ENCODE measurements at places on chromosomes 3 and 15. TPM values are rescaled to one million over a fixed set of nuclear protein-coding genes. Genes with fewer than 3 reads are reported as not detected.

DNA sequence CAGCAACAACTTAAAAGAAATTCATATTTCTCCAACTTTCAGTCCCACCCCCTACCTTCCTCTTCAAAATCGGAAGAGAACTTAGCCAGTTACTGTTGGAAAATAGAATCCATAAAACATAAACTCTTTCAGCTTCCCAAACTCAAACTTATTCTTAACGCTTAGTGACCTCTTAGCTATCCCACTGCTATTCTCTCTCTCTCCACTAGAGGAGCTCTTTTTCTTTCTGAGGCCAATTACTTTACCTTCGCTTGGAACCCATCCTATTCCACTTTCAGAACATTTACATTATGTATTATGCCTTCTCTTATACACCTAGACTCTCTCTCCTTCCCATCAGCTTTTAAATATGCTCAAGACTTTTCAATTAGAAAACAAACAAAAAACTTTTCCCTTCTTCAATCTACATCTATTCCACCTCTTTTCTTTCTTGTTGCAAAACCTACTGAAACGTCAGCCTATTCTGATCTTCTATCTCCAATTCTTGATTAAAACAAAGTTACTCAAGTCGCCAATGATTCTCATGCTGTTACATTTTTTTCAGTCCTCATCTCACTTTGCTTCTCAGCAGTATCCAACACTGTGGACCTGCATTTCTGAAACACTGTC is 13.4 kb upstream of the GHSR start:
- DNase-seq, result peak; percentile 45

RASGRP1 gene
- total RNA-seq, result 6.1 TPM

- peak; percentile 67 for DNase-seq
These were observed 6.7 kb upstream of the ZFAND6 start for GRCh38 chr15:80052597-80053304.

DNA sequence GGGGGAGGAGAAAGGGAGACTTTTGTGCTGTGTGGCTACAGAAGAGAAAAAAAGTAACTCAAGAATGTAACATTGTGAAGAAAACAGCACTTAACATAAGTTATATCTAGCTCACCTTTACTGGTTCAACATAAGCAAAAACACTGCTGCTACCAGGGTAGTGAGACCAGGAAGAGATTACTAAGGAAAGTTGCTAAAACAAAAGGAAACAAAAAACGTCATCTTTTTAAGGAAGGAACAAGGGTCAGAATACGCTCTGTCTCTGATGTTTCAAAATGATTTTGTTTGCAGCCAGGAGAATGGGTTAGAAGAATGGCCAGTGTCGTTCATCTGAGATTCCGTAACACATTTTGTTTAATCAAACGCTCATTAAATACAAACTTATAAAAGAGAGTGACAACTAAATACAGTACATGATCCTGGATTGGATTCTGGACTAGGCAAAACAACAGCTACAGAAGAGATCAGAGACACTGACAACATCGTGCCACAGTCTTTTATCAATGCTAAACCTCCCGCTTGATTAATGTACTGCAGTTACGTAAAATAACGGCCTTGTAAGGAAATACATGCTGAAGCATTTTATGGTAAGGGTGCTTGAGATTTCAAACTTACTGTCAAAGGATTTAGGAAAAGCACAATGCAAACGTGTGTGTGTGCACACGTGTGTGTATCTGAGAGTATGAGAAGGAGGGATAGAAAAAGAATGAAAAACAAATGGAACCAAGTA is 67.7 kb downstream of the FOXP1 start:
- no peak for DNase-seq

GRCh38 chr3:65742914-65743313 is 295.8 kb downstream of the MAGI1 start:
- no peak for DNase-seq

DNA sequence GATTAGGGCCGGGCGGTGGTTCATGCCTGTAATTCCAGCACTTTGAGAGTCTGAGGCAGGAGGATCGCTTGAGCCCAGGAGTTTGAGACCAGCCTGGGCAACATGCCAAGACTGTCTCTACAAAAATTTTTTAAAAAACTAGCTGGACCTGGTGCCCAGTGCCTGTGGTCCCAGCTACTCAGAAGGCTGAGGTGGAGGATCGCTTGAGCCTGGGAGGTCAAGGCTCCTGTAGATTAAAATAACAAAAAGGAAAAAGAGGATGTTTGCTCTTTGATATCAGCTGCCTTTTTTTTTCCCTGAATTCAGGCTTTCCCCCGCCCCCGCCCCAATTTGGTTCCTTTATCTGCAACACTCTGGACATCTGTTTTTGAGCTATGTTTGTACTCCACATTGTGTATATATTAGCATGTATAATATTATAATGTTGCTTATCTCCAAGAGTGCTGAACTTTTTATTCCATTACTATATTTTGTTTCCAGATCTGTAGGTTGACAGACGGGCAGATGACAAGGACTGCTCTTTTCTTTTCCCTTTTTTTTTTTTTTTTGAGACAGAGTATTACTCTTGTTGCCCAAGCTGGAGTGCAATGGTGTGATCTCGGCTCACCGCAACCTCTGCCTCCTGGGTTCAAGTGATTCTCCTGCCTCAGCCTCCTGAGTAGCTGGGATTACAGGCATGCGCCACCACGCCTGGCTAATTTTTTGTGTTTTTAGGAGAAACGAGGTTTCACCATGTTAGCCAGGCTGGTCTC is 4.6 kb downstream of the SNAP23 start:
- DNase-seq, result no peak

- no peak for DNase-seq
These were observed 82.4 kb downstream of the HCN4 start for GRCh38 chr15:73286311-73286710.

DNA sequence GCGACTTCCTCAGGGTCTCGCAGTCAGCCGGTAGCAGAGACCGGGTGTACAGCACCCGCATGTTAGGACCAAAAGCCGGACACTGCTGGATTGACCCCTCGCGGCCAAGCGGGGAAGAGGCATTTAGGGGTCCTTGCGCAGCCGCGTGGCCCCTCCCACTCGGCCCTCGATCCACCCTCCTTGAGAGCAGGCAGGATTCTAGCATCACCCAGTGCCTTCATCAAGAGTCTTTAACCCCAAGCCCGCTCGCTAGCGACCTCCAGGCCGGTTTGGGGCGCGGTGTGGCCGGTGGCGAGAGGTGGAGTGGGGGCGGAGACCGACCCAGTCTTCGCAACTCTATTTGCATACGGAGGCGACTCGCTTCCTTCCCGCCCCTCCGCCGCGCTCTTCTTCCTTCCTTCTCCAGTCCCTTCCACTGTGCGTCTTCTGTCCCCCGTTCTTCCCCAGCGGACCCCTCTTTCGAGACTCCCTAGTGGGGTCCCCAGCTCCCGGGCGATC is at the start of gene ST6GAL1:
Gene ST6GAL1, plus strand, starts transcription at position 384 of the 498 bp plus-strand sequence. CDS start 112,178 bp downstream, outside the sequence.
- peak; percentile 86 for DNase-seq

DNA sequence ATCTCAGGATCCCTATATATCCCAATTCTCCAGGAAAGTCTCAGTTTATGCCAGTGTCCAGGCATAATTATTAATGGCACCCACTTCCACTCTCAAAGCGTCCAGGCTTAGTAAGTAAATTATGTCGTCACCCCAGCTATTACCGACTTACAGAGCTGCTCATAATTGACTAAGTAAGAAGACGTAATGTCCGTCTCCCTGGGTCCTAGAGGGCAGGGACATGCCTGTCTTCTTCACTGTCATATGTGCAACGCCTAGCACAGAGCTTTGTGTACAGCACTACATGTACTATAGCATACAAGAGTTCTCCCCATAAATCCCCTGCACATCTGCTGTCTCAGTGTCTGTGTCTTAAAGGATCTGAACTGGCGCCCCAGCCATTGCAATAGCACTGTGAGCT is 23.9 kb upstream of the HRH1 start:
- no peak for DNase-seq

DNA sequence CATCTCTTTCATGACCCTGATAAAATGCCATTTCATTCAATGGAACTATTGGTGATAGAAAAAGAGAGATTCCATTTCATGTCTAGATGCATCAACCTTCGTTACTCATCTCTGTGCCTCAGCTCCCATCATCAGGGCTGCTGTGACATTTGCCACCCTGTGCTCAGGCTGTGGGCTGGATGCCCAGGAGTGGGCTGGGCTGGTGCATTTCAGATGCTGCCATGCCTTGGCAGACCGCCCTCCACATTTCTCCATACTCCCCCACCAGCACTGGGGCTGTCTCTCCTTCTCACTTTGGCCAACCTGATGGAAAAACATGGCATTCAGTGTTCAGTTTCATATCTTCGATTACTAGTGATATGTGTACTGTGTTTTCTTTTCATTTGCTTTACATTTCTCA is 59.1 kb downstream of the DNASE1L3 start:
- DNase-seq, result no peak

- no peak for DNase-seq
These were observed 26.6 kb downstream of the ALDH1L1 start for GRCh38 chr3:126153695-126154360.

GRCh38 chr3:59502806-59503205 is 453.0 kb upstream of the CFAP20DC start:
- no peak for DNase-seq

- DNase-seq, result no peak
These were observed 406.4 kb upstream of the NPAP1 start for GRCh38 chr15:24269166-24269571.

CHST13 gene
- not detected for total RNA-seq

DNA sequence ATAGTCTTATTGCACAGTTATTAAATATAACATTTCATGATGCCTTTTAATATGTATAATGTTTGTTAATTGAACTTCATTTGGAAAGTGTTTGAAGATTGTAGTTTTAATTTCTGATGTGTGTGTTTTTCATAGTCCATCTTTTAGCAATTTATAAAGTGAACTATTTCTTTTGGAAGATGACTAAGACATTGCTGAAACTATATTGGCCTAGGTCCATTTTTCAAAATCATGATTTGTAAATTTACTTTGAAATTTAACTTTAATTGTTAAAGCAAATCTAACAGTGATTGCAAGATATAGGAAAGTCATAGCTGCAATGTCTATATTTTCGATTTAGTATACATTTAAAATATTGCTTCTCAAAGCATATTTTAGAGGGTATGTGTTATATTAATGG is 30.8 kb downstream of the MCTP2 start:
- no peak for DNase-seq

- no peak for DNase-seq
These were observed 177.2 kb downstream of the LRRC3B start for GRCh38 chr3:26799679-26800317.

CAMKV gene
- 0.37 TPM for total RNA-seq

GRCh38 chr3:183074261-183074660 is 25.0 kb downstream of the MCCC1 start:
- no peak for DNase-seq

DNA sequence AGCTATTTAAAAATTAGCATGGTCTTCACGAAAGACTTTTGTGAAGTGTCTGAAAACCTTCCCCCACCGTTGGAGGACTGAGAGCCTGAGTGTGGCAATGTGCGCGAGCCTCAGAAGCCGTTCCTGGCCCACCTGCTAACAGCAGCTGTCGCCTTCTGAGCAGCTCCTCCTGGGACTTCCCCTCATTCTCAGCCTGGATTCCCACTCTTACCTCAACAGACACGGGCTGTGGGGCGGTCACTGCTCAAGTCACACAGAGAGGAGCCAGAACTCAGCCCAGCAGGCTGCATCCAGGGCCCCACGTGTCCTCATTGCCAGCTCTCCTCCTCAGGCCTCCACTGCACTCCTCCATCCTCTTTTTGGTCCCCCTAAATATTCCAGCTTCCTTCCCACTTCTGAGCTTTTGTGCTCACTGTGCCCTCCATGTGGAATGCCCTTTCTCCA is 7.8 kb downstream of the DNASE1L3 start:
- peak; percentile 10 for DNase-seq

- DNase-seq, result no peak
These were observed 247.1 kb downstream of the CHST2 start for GRCh38 chr3:143366672-143367071.

GRCh38 chr3:102339671-102340070 is 95.1 kb upstream of the ZPLD1 start:
- no peak for DNase-seq

- DNase-seq, result no peak
These were observed 61.8 kb downstream of the GAP43 start for GRCh38 chr3:115685097-115685496.

TLR9 gene
- total RNA-seq, result 9.0 TPM

LSMEM2 gene
- not detected for total RNA-seq

DNA sequence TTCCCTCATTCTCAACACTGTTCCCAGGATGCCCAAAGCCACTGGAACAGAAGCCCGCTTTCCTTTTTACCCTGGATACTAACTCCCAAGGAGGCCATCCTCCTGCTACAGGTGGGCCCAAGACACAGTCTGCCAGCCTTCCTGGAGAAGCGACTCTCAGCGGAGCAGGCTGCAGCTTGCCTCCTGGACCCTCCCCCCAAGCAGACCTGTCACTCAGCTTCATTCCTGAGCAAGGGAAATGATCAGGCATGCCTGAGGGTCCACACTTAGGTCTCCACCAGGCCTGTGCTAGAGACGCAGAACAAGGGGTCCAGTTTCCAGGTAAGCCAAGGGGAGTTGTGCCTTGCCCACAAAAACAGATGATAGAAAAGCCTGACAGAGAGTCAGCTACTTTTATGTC is 62.8 kb downstream of the SLCO2A1 start:
- DNase-seq, result no peak

- no peak for DNase-seq
These were observed 345.8 kb upstream of the ROBO2 start for GRCh38 chr3:76694063-76694462.

- DNase-seq, result no peak
These were observed 14.7 kb downstream of the PPARG start for GRCh38 chr3:12303534-12303933.

DNA sequence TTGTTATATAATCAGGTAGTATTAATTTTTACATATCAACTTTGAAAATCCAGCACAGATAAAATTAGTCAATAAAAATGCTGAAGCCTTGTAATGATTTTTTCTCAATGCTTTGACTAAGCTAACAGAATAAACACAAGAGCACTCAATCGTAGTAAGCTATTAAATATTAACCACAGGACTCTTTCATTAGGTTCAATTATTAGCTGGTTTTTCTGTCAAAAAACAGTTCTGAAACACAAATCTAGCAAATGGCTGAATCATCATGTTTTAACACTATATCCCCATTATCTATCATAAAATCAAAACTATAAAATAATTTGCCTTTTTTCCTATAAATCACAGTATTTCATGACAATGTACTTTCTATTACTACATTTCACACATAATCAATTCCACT is 69.6 kb downstream of the PLOD2 start:
- DNase-seq, result no peak

FGF12 gene
- total RNA-seq, result 1.5 TPM

TRPM1 gene
- not detected for total RNA-seq

COL6A5 gene
- not detected for total RNA-seq

GRCh38 chr3:29412110-29412509 is 131.2 kb downstream of the RBMS3 start:
- peak; percentile 93 for DNase-seq

GRCh38 chr15:56205061-56205876 is 38.4 kb downstream of the RFX7 start:
- DNase-seq, result no peak
